ENCODE measurements at places on chromosomes 11 and 22. TPM values are rescaled to one million over a fixed set of nuclear protein-coding genes. Genes with fewer than 3 reads are reported as not detected.

The USP47 gene
- total RNA-seq: 27.6 TPM

The ISX gene
- total RNA-seq: not detected

The MAP6 gene
- 2.3 TPM for total RNA-seq

The DKK3 gene
- total RNA-seq: 6.8 TPM

The ST14 gene
- 51.5 TPM for total RNA-seq

The INS gene
- total RNA-seq: 1,666 TPM

The HORMAD2 gene
- total RNA-seq: not detected

DNA sequence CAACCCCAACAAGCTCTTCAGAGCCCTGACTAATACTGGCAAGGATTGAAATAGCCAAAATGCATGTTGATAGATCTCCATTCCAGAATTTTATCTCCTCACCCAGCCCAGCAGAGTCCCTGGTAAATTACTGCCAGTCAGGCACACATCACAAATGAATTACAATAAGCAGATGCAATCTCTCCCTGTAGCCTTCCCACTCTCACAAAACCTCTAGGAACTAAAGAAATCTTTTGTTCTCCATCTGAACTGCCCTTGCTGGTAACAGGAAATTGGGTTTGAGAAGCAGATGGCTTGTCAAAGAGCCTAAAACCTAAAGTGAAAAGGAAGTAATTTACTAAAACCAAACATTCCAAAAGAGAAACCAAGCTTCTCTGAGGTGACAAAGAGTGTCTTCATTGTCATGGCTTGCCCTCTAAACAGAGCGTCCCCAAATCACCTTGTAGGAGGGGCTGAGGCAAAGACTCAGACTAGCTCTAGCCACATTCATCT lies 59.5 kb downstream of the FAM168A start:
- H3K27me3 ChIP-seq: no peaks in the 10 kb centered on the region
- DNase-seq: no peak
- H3K36me3 ChIP-seq: no peaks in the 10 kb centered on the region
- no peak overlapping the region for H3K27ac ChIP-seq
- no peak overlapping the region for H3K4me3 ChIP-seq

GRCh38 chr11:60064111-60064510 lies 7.6 kb downstream of the MS4A3 start:
- H3K4me3 ChIP-seq: no peak overlapping the region
- H3K27me3 ChIP-seq: no peaks in the 10 kb centered on the region
- no peak overlapping the region for H3K27ac ChIP-seq

DNA sequence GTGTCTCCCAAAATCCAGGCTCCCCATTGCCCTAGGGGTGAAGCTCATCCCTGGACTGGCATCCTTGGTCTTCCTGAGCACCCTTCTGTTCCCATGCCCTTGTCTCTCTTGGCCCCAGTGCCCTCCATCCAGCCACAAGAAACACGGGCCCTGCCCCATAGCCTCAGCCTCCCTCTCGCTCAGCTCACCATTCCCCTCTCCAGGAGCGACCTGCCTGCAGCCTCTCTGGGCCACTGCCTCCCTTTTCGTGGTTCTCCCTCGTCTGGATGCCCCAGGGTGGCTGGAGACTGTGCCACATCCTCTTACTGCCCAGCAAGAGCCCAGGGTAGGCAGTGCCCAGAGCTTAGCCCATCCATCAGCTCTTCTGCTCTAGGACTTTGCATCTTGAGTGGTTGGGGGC lies 532.1 kb downstream of the TBC1D22A start:
- DNase-seq: no peak
- H3K36me3 ChIP-seq: no peaks in the 10 kb centered on the region

GRCh38 chr11:15774388-15774939 lies 581.9 kb downstream of the SOX6 start:
- H3K36me3 ChIP-seq: no peaks in the 10 kb centered on the region
- H3K4me1 ChIP-seq: peaks cover 4% of the 10 kb centered on the region
- no peak for DNase-seq
- H3K4me3 ChIP-seq: no peak overlapping the region

GRCh38 chr22:46578251-46578823 lies 40.9 kb upstream of the CELSR1 start:
- H3K36me3 ChIP-seq: no peaks in the 10 kb centered on the region
- no peaks in the 10 kb centered on the region for H3K27me3 ChIP-seq
- no peak overlapping the region for H3K4me3 ChIP-seq
- DNase-seq: peak; percentile 33
- peak overlapping the region; percentile 60 for H3K27ac ChIP-seq

DNA sequence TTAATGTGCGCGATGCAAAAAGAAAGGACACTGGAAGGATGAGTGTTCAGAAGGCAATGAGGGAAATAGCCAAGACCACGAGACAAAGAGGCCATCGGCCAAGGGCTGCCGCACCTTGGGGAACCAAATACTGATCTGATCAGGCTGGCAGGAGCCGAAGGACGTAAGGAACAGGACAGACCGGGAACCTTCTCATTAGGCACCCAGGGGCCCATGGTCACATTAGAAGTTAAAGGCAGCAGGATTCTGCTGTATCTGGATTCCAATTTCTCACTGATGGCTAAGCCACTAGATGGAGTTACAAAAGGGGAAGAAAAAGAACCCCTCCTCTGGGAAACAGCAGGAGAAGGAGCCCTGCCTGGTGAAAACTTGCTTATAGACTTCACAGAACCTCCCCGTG lies 28.8 kb upstream of the CPT1A start:
- no peak for DNase-seq
- no peaks in the 10 kb centered on the region for H3K27me3 ChIP-seq
- no peak overlapping the region for H3K4me3 ChIP-seq
- no peaks in the 10 kb centered on the region for H3K4me1 ChIP-seq
- H3K36me3 ChIP-seq: no peaks in the 10 kb centered on the region

DNA sequence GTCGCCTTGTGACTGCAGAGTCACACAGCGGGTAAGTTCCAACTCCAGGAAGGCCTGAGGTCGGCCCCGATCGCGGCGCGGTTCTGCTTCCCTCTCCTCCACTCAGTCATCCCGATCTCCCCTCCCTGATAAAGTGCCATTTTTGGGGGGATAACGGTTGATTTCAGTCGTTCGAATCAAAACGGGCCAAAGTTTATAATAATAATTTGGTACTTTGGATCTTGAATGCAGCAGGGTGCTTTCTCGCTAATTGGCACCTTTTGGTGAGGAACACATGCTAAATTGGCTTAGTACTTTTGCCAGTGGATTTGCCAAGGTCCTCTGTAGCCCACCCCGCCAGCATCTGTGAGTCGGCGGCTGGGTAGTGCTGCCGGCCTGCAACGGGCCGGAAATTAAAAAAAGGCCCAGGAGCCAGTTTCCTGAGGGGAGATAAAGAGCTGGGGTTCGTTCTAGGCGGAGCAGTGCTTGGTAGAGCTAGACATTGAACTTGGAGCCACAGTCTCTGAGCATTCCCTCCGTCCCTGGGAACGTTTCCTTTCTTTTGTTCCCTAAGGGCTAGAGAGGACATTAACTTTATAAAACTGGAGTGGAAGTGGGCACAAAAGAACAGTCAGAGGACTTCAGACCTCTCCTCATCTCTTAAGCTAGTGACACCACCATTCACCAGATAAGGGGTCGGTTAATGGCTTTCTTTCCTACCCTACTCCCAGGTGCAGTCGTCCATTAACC lies 997 bp downstream of the UBE2L3 start:
- peak overlapping the region; percentile 66 for H3K4me3 ChIP-seq
- peak overlapping the region; percentile 82 for H3K27ac ChIP-seq
- no peak for DNase-seq
- H3K36me3 ChIP-seq: no peaks in the 10 kb centered on the region

DNA sequence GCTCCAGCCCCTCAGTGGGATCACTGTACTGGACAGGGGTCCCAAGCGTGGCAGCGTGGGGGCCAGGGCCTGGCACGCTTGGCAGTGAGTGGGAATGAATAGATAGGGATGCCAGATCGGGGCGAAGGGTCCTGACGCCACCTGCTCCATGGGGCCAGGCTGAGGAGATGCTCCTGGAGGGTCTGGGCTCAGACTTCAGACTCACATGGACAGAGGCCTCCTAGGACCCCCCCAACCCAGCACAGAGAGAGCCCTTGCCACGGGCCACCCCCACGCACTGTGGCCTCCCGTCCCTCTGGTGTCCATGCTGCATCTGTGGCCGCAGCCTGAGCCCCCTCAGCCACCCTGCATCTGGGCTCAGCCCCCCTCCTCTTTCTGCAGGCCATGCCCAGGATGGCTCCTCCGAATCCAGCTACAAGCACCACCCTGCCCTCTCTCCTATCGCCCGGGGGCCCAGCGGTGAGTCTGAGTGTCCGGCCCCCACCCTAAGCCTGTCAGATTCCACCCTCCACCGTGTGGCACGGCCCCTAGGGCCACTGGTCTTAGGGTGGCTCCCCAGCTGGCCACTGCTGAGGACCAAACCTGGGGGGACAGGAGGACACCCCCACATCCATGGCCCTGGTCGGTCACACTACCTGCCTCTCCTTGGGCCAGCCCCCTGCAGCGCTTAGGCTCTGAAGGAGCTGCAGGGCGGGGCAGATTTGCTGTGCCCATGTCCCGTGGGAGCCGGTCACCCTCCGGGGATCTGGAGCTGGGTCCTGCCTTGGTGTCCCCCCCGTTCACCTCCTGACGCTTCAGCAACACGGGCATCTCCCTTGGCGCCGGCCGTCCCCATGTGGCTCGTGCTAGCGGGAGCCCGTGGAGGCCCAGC lies 2.7 kb downstream of the MUC5AC start:
- H3K27me3 ChIP-seq: no peaks in the 10 kb centered on the region
- H3K27ac ChIP-seq: no peak overlapping the region
- no peak for DNase-seq
- H3K36me3 ChIP-seq: no peaks in the 10 kb centered on the region

GRCh38 chr11:77055101-77055561 lies 11.6 kb upstream of the CAPN5 start:
- peak; percentile 3 for DNase-seq
- no peak overlapping the region for H3K27ac ChIP-seq
- no peaks in the 10 kb centered on the region for H3K27me3 ChIP-seq
- no peak overlapping the region for H3K4me3 ChIP-seq

- H3K4me1 ChIP-seq: no peaks in the 10 kb centered on the region
- no peak for DNase-seq
- H3K27ac ChIP-seq: no peak overlapping the region
- no peak overlapping the region for H3K4me3 ChIP-seq
These were observed 21.3 kb downstream of the TRIM66 start for GRCh38 chr11:8661001-8661795.

- H3K4me3 ChIP-seq: no peak overlapping the region
- H3K36me3 ChIP-seq: no peaks in the 10 kb centered on the region
- no peak overlapping the region for H3K27ac ChIP-seq
These were observed 15.1 kb upstream of the CEP295 start for GRCh38 chr11:93646399-93646798.

DNA sequence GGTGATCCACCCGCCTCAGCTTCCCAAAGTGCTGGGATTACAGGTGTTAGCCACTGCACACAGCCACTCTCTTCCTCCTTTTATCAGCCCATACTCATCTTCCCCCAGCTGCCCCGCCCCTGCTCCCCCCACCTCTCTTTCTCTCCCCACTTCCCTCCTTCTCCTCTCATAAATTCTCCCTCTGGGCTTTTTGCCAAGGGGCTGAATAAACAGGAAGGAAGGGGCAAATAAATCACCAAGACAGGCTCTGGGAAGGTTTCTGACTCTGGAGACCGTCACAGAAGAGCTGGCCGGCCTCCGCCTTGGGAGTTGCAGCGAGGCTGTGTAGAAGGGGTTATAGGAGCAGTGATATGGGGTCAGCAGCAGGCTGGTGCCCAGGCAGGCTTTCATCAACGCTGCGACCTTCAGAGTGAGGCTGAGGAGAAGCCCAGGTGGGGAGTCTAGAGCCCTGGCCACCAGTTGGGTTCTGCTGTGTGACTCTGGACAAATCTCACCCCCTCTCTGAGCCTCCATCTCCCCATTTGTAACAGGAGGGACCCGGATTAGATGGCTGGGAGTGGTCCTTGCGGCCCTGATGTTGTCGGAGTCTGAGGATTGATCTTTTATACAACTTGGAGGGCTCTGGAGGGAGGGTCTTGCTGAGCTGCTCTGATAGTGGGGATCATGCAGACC lies 62.6 kb upstream of the RASD2 start:
- H3K36me3 ChIP-seq: no peaks in the 10 kb centered on the region
- H3K27me3 ChIP-seq: no peaks in the 10 kb centered on the region
- H3K4me3 ChIP-seq: no peak overlapping the region
- H3K27ac ChIP-seq: no peak overlapping the region
- H3K4me1 ChIP-seq: no peaks in the 10 kb centered on the region

- no peak for DNase-seq
- H3K4me1 ChIP-seq: peaks cover 6% of the 10 kb centered on the region
- H3K27ac ChIP-seq: no peak overlapping the region
- H3K4me3 ChIP-seq: no peak overlapping the region
- H3K27me3 ChIP-seq: peaks cover 24% of the 10 kb centered on the region
- H3K36me3 ChIP-seq: no peaks in the 10 kb centered on the region
These were observed 1.6 kb downstream of the GSC2 start for GRCh38 chr22:19148417-19149046.
